ENCODE measurements at places on chromosomes 6 and 20.

DNA sequence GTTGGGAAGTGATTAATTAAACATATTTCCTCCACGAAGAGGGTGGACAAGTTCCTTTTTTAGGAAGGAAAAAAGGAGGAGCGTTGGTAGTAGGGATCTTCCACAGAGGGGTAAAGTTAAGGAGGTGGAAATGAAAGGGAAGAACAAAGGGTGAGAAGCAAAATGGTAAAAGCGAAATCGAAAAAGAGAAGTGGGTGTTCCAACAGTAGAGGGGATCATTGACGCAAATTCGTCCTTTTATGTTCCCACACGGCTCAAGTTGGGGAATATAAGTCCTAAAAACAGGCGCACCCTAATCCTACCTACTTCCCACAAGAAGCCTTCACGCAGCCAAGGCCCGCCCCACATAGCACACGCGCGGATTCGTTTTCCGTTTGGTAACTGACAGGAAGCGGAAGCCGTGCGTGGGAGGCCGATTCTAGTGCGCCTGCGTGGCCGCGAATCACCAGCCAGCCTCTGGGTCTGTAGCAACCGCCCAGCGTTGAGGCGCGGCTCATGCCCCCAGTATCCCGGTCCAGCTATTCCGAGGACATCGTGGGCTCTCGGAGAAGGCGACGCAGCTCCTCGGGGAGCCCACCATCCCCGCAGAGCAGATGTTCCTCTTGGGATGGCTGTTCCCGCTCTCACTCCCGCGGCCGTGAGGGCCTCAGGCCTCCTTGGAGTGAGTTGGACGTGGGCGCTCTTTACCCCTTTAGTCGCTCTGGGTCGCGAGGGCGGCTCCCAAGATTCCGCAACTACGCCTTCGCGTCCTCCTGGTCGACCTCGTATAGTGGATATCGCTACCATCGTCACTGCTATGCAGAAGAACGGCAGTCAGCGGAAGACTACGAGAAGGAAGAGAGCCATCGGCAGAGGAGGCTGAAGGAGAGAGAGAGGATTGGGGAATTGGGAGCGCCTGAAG is at the start of gene NKAPL:
Gene NKAPL (plus strand): TSS at position 421 of the 901 bp plus-strand sequence. CDS start 75 bp downstream, at position 496.
- DNase-seq, result no peak

DNA sequence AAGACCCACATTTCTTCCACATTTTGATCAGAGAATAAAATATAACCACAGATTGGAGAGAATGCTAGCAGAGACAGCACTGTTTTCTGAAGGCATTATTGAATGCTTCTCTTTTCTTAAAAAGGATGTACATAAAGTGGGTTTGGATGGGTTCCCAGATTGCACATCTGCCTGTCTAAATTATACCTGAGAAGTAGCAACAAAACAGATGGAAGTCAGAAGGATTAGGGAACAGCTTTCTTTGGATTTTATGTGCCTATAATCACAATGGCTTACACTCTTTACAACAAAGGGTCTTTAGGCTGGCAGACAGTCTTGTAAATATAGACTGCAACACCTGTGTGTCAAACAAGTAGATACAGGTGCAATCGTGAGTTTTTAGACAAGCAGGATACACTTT is 622.2 kb upstream of the MANEA start:
- DNase-seq, result no peak

- peak; percentile 67 for DNase-seq
Observed at GRCh38 chr6:127266178-127266891, at the start of gene RNF146. RNF146 (plus strand) TSS chr6:127266864; CDS start chr6:127280339, 13,475 bp downstream.

DNA sequence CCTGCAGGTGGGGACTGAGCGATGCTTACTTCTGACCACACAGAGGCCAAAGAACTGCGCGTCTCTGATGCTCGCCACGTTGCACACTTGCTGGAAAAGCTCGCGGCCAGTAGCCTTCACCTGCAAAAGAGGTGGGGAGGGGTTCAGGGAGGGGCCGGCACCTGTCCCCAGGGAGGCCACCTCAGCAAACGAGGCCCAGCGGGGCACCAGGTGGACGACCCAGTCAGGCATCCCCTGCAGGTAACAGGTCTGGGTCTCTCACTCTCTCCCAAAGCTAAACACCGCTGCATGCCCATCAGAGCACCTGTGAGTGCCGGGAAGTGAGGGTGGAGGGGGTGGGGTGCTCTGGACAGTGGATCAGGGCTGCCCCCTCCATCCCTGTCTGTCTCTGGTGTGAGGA is 3.8 kb downstream of the FRMD1 start:
- DNase-seq, result no peak

DNA sequence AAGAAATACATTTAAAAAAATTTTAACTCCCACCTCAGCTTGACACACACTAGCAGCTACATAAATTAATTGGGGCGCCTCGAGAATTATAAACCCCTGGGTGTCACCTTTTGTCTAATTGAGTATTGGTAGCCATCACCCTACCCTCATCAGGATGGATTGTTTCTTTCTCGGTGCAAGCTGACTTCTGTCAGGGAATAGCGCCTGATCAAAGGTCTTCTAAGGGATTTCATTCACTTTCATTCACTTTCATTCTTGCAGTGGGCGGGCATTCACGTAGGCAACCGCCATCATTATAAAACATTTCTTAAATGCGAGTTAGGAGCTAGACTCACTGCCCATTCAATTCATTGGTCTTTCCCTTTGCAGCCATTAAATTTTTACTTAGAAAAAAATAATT is 239.2 kb upstream of the SASH1 start:
- DNase-seq, result no peak

DNA sequence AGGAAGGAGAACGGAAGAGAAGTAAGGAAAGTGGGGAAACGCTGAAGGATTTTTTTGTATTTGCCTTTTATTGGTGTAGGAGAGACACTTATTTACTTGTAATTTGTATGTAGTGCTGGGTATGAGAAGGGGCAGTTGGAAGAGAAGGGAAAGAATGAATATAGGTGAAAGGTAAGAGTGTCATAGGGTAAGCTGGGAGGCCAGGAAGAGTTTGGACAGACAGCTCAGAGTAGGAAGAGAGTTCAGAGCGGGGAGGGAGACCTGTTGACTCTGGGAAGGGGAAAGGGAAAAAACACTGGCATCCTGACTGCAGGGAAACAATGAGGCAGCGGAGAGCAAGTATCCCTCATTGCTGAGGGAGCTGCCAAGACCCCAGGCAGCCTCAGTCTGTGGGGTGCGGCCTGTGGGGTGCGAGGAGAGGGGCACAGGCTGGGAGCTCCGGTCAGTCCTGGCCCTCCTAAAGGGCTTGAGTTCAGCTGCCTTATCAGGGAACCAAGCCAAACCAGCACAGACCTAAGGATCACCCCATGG is 3.1 kb downstream of the TRAF3IP2 start:
- no peak for DNase-seq

DNA sequence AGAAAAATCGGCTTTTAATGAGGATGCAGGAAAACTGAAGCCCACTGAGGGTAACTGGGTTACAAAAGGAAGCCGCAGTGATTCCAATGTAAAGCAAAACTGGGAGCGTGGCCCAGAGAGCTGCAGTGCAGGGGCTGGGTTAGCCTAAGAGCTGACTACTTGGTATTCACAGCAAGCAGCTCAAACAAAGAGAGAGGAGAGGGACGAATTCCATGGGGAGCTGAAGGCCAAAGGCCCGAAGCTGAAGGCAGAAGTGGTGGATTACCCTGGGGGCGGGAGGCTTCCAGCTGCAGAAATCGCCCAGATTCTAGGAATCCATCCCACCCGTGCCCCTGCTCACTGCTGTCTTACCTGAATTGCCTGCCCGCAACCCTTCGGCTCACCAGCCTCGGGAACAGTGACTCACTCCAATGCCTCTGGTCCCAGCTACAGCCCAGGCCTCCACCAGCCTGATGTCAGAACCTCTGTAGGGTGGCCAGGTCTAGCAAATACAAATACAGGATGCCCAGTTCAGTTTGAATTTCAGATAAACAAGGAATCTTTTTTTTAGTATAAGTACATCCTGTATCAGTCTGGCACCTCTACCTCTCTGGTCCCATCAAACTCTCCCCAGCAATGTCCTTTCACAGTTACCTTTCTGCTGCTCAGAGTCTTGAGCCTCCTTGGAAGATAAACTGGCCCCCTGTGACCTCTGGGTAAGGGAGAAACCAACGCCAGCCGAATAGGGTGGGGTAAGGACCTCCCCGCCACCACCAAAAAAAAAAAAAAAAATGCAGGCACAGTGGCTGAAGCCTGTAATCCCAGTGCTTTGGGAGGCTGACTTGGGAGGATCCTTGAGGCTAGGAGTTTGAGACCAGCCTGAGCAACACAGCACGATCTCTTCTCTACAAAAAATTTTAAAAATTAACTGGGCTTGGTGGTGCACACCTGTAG is 14.6 kb upstream of the ZMYND8 start:
- DNase-seq, result no peak

GRCh38 chr20:51402201-51402600 is 140.3 kb downstream of the NFATC2 start:
- no peak for DNase-seq

DNA sequence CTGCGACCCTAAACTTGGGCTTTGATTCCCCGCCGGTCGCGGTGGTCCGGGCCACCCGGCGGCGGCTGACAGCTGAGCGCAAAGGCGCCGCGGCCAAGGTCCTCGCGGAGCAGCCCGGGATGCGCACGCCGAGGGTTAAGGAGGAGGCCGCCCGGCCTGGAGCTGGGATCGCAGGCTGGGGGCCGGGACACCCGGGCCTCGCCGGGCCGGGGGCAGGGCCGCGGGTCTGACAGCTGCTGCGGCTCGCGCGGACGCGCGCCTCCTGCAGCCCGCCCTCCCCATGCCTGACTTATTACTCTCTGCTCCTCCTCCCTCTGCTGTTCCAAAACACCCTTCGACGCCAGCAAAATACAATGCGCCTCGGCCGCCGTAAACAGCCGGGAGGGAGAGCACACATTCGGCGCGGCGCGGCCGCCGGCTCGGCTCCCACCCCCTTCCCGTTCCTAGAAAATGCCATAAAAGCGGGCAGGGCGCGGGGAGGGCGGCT is 746 bp downstream of the BACH2 start:
- no peak for DNase-seq

- DNase-seq, result no peak
Observed at GRCh38 chr6:156832231-156832647, 55.1 kb downstream of the ARID1B start.
